ENCODE measurements at places on chromosomes 1 and 21.

GRCh38 chr1:29956349-29957030 is 720.2 kb downstream of the PTPRU start:
- DNase-seq = no peak

DNA sequence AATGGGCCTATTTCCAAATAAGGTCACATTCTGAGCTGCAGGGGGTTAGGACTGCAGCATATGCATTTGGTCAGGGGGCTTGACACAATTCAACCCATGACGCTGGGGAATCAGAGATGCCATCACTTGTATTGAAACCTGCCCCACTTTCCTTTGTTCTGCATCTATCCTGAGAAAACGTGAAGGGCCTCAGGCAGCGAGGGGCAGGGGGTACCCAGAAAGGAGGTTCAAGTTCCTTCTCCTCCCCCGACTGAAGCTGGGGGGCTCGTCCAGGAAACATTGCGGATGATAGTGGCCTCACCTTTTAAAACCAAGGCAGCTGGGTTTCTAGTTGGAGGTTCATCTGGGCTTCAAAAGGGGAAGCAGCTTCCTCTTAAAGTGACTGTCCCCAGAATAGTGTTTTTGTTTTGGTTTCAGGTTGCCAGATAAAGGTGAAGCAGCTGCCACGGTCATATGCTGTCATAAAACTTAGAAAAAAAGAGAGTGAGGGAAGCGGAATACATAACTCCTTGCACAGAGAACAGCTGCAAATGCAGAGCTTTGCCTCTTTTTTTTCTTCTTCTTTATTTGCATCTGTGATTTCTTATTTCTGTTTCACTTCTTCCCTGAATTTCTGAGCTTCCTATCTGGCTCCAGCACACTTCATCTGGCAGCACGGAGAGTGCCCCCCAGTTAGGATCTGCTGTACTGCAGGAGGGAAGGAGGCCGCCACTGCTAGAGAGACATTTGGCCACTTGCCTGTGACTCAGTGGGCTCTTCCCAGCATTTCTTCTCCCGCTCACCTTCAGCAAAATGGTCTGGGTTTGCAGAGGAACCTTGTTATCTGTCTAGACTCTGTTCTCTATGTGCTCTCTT is 142.0 kb downstream of the AJAP1 start:
- DNase-seq = no peak

DNA sequence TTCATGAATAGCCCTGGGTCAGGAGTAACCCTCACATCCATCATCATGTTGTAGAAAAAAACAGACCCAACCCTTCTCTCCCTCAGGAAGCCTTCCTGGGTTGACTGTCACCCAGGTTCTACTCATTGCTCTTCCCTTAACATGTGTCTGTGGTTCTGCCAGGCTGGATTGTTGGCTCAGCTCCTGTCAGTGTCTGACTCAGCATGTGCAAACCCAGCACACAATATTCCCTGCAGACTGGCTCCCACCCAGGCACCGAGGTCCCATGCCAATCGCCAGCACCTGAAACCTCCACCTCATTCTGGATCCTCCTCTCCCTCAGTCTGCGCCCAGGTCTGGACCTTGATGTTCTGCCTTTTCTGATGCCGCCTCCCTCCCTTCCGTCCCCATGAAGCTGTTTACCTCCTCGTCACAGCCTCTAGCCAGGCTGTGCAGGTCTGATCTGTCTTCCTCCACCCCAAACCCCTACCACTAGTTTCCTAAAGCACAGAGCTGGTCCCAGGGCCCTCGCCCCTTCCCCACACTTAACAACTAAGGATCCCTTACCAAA is 4.3 kb upstream of the S100A8 start:
- DNase-seq = no peak

DNA sequence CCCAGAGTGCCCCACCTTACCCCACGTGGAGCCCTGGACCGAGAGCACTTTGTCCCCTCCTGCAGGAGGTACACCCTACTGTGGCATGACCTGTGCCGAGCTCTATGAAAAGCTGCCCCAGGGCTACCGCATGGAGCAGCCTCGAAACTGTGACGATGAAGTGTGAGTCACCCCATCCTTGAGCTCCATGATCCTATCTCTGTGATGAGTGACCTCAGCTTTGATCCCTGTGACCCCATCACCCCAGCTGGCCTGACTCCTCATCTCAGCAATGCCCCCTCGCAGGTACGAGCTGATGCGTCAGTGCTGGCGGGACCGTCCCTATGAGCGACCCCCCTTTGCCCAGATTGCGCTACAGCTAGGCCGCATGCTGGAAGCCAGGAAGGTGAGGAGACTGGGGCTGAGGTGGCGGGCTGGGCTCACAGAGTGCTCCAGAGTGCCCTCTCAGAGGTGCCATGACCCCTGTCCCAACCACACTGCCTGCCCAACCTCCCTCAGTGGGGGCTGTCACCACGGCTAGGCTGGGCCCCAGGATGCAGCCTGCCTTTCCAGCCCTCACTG is 16.2 kb upstream of the MPL start:
- DNase-seq = no peak

DNA sequence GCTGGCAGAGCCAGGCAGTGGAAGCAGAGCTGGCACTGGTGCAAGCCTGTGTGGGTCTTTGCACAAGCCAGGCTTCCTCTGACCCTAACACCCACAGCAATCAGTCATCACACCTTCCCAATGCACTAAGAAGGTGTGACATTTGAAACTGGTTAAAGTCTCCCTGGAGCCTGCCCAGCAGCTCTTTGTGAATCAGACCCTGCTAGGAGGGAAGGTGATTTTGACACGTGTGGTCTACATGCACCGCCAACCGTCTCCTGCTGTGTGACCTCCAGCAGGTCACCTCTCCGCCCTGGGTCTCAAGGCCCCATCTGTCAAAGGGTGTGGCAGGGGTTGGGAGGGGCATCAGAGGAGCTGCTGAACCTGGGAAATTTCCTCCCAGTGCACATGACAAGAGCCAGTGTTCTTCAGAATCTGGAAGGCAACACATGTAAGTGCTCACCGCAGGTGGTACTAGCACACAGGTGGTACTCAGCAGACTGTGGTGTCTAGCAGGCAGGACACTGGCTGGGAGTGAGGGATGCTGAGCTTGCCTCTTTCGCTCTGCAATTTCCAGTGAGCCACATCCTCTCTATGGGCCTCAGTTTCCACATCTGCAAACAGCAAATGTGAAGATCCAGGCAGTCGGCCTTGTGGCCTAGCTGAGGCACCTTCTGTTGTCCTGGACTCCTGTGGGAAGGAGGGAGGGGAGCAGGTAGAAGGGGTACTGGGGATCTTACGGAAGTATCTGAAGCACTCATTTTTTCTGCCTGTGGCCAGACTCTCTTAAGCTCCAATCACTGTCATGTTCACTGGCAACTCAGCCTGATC is 123.2 kb downstream of the DMRTB1 start:
- DNase-seq = no peak

- DNase-seq = peak; percentile 95
These were observed 7.1 kb upstream of the SLAMF7 start for GRCh38 chr1:160731990-160732389.

DNA sequence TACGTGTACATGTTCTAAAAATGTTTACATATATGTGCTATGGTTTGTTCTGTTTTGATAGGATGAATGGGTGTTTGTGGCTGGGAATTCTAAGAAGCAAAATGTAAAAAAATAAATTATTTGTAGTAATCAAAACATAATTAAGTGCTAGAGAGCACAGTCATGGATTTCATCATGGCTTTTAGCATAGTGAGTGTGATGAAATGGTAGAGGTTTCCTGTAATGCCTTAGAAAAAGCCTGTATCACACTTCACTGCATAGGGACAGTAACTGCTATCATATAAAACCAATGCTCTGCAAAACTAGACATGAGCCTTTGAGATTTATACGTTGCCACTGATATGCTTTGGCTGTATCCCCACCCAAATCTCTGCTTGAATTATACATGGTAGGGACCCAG is 99.8 kb downstream of the PTGER3 start:
- DNase-seq = no peak

GRCh38 chr1:197103300-197103699 is 36.2 kb upstream of the F13B start:
- DNase-seq = no peak

GRCh38 chr1:113459279-113459678 is 69.0 kb downstream of the MAGI3 start:
- DNase-seq = no peak

- no peak for DNase-seq
These were observed 319.8 kb upstream of the RRP15 start for GRCh38 chr1:217965156-217965786.

DNA sequence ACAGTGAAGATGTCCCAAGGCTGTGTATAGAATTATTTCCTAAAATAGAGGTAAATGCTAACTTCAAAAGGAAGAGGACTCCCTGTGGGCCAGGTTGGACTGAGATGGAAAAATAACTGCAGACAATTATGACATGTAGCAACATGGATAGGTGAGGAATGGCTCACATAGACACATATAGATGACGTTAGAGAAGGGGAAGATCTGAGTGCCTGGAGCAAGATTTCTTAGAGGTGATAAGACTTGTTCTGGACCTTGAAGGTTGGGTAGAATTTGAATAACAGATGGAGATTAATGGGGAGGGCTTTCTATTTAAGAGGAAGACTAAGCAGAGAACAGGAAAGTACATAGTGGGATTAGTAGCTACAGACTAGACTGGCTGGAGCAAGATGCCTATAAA is 76.9 kb downstream of the C1orf21 start:
- no peak for DNase-seq

DNA sequence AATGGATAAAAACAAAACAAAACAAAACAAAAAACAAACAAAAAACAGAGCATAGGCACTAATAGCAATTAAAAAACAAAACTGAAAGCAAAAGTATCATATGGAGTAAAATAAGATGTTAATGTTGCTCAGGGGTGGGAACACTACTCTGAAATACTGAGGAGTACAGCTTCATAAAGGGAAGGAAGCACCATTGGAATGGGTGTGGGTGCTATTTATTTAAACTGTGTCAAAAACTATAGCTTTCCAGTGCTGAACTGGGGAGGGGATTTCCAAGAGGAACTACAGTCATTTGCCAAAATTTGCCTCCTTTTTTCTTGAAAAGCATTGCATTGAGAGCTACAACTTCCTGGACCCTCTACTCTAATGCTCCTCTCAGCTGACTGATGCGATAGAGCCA is 40.0 kb downstream of the SPTA1 start:
- DNase-seq = peak; percentile 81

- no peak for DNase-seq
These were observed 22.7 kb downstream of the AHCYL1 start for GRCh38 chr1:110007046-110007830.

DNA sequence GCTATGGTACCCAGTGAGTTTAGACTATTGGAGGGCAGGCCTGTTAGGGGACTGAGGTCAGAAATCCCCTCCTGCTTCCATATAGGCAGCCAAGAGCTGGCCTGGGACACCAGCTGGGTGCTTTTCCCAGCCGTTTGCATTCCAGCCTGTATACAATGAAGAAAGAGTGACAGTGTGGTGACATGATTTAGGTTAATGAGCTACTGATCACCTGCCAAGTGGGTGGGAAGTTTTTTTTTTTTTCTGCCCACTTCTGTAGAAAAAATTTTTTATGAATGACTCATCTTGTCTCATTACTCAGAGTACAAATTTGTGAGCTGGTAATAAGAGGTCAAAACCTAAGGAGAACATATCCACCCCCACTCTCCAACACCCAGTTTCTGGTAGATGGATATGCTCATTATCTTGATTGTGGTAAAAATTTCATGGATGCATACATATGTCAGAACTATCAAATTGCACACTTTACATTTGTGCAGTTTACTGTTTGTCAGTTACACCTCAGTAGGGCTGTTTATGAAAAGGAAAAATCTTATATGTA is 16.4 kb upstream of the CGN start:
- peak; percentile 44 for DNase-seq

GRCh38 chr1:1109743-1110142 is 6.1 kb downstream of the C1orf159 start:
- no peak for DNase-seq

- peak; percentile 56 for DNase-seq
These were observed 14.1 kb upstream of the NUAK2 start for GRCh38 chr1:205335692-205336091.
